HAP-1 (cell line): ENCODE measurements at places on chromosomes 13 and 19.

DNA sequence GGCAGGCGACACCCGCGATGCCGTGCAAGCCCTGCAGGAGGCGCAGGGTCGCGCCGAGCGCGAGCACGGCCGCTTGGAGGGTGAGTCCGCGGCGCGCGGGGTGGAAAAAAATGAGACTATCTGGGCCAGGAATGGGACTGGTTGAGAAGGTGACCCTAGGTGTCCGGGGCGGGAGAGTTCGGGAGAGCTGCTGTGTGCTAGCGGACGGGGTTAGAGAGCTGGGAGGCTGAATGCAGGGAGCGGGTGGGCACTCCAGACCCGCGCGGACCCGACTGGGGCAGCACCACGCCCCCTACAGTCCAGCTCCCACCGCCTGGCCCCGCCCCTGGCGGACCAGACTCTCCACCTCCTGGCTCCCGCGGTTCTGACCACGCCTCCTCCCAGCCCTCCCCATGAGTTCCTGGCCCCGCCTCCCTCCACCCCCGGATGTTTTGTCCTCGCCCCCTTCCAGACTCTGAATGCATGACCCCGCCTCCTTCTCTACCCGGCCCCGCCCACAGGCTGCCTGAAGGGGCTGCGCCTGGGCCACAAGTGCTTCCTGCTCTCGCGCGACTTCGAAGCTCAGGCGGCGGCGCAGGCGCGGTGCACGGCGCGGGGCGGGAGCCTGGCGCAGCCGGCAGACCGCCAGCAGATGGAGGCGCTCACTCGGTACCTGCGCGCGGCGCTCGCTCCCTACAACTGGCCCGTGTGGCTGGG is 1.5 kb downstream of the CLEC11A start:
- DNase-seq = peak; percentile 96

DNA sequence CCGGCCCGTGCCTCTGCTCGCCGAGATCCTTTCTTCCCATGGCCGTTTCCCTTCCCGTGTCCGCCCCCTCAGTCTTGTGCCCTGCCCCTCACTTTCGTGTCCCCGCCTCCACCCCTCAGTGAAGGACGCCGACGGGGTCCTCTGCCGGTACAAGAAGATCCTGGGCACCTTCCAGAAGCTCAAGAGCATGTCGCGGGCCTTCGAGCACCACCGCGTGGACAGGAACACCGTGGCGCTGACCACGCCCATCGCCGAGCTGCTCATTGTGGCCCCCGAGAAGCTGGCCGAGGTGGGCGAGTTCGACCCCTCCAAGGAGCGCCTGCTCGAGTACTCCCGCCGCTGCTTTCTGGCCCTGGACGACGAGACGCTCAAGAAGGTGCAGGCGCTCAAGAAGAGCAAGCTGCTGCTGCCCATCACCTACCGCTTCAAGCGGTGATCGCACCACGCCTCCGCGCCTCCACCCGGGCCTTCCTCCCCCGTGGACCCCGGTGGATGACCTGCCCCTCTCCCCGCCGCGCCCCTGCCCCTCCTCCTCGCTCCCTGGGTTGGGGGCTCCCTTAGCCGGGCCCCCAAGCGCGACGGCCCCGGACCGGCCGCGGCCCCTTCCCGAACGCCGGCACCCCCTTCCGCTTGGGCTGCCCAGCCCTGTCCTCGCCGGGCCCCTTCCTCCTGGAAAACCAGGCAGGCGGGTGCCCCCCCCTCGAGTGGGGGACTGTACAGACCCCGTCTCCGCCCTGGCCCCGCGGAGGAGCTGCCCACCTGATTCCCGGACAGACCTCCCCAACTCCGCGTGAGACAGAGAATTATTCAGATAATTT is 2.3 kb upstream of the U2AF2 start:
- no peak for DNase-seq

DNA sequence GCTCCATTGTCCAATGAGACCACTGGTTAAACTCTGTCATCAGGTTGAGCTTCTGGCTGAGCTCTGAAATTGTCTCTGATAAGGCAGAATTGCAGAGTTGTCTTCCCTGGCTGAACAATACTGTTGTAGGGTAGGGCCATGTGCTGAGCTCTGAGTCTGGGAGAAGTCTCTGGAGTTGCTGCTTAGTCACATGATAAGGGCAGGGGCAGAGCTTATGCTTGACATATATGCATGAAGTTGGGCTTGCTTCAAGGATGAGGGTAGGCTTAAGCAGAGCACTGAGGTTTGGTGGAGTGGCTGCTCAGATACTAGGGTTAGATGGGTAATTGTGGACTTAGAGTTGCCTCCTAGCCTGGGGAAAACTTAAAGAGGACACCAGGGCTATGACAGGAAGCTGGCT is 946.3 kb upstream of the MIR17HG start:
- DNase-seq = no peak

GRCh38 chr19:14440049-14440448 is 6.9 kb downstream of the PKN1 start:
- DNase-seq = no peak

GRCh38 chr19:48836089-48837017 is at the start of gene HSD17B14:
Gene HSD17B14, minus strand, starts transcription at chr19:48836491. Its CDS starts 80 bp downstream, at chr19:48836411.
- DNase-seq = peak; percentile 57

DNA sequence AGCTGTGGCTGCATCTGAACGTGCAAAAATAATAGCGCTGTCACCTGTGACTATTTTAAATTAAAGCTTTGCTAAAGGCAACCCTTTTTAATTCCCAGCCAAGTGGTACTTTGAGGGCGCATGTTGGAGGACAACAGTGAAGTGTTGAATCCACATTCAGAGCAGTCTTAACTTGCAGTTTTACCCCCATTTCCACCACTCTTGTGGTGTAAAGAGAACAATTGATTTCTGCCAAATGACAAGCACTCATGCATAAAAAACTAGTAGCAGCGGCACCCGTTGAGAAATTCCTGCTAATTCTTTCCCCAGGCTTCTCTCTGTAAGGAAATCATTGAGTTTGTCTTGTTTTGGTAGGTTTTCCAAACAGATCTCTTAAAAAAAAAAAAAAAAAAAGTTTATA is 1033.3 kb downstream of the EFNB2 start:
- no peak for DNase-seq

DNA sequence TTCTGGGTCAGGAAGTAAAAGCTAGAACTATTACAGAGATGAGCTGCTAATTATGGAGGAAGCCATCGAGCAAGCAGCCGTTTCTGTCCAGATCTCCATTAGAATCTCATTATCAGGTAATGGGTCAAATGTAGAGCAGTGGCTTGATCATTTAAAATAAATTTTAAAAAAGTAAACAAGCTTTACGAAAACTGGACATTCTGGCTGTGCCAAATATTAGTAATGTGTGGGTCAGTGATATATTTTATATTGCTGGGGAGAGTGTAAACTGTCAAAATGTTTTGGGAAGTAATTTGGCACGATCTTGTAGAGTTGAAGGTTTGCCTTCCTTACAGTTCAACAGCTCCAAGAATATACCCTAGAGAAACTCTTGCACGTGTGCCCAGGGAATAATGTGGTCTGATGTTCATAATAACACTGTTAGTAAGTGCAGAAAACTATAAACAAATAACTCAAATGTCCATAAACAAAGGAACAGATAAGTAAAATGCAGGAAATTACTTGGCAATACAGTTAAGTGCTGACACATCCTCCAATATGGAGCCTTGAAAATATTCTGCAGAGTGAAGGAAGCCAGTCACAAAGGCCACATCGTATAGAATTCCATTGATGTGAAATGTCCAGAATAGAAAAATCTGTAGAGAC is 127.2 kb upstream of the UBL3 start:
- no peak for DNase-seq

DNA sequence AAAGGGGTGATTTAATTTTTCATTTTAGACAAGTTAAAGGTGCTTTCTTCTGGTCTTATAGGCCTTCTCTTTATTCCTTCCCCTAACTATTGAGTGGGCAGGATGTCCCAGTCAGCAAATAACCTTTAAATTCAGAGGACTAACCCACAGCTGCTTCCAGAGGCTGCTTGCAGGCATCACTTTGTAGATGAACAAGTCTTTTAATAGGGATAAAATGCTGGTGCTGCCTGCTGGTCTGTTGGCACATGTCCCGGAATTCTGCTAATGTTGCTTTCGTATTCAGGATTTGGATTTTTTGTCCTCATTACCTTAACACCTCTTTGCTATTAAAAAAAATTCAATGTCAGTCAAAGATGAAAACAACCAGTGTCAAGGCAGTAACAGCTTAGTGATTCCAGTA is 132.7 kb upstream of the KL start:
- DNase-seq = peak; percentile 83

DNA sequence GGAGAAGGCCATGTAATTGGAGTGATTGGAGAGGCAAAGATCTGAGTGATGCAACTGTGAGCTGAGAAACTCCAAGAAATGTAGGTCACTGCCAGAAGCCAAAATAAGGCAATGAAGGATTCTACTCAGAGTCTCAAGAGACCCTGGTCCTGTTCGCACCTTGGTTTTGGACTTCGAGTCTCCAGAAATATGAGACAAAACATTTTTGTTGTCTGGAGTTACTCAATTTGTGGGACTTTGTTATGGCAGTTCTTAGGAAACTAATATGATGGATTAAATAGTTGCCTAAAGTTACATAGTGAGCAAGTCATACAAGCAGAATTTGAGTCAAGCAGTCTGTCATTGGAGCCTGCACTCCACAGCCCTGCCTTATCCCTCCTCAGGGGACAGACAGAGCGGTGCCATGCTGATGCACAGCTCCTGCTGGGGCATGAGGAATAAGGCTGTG is 104.2 kb downstream of the ITGBL1 start:
- DNase-seq = no peak

DNA sequence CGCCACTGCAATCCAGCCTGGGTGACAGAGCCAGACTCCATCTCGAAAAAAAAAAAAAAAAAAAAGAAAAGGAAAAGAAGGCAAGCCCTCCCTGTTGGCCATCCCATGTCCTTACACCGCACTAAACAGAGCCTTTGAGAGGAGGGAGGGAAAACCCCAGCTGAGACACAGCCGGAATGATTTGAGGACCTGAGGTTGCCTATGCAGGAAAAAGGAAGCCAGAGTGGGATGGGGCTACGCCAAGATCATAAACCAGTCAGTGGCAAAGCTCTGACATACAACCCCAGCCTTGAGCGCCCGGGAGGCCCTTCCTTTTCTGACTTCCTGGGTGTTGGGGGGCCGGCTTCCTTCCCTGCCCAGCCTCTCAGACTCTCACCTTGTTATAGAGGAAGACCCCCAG is 12.5 kb upstream of the CHERP start:
- no peak for DNase-seq

DNA sequence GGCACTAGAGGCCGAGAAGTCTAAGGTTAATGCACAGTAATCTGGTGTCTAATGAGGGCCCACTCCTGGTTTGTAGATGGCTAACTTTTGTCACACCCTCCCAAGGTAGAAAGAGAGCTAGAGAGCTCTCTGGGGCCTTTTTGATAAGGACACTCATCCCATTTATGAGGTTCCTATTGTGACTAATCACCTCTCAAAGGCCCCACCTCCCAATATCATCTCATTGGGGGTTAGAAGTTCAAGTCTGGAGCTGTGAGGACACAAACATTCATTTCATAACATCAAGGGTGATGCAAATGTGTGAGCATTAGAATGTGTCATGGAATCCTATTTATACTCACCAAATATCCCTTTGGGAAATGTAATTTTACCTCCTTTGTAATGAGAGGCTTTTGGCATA is 79.2 kb upstream of the SLC10A2 start:
- no peak for DNase-seq

GRCh38 chr13:57918086-57918485 is 286.5 kb downstream of the PCDH17 start:
- no peak for DNase-seq

- peak; percentile 82 for DNase-seq
Observed at GRCh38 chr19:49590971-49591730, at the start of gene PRR12. Gene PRR12, plus strand, starts transcription at chr19:49591182. Its CDS starts 473 bp downstream, at chr19:49591655.

- peak; percentile 80 for DNase-seq
Observed at GRCh38 chr19:55165952-55166529, 372 bp downstream of the DNAAF3 start.

DNA sequence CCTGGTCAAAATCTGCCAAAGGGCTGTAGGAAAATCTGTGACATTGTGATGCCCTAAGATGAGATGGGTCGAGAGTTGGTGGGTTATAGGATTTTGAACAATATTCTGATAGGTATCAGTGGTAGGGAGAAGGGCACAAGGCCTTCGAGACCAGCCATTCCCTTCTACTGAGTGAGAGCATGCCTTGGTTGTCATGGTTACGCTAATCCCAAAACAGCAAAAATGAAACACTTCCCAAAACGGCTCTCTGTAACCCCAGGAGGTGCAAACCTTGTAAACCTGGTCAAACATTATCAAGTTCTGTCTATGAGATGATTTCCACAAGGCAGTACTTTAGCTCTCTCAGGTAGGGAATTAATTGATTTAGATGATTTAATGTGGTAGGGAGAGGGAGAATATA is 158.7 kb upstream of the RNF113B start:
- DNase-seq = peak; percentile 31

GRCh38 chr19:5913739-5914357 is at the start of gene CAPS:
Gene CAPS, plus strand, starts transcription at chr19:5914254. Its CDS starts 153 bp downstream, at chr19:5914407.
- DNase-seq = no peak

- no peak for DNase-seq
Observed at GRCh38 chr13:26497968-26498511, 59.4 kb upstream of the WASF3 start.

GRCh38 chr13:42393573-42394360 is 121.8 kb downstream of the AKAP11 start:
- no peak for DNase-seq

DNA sequence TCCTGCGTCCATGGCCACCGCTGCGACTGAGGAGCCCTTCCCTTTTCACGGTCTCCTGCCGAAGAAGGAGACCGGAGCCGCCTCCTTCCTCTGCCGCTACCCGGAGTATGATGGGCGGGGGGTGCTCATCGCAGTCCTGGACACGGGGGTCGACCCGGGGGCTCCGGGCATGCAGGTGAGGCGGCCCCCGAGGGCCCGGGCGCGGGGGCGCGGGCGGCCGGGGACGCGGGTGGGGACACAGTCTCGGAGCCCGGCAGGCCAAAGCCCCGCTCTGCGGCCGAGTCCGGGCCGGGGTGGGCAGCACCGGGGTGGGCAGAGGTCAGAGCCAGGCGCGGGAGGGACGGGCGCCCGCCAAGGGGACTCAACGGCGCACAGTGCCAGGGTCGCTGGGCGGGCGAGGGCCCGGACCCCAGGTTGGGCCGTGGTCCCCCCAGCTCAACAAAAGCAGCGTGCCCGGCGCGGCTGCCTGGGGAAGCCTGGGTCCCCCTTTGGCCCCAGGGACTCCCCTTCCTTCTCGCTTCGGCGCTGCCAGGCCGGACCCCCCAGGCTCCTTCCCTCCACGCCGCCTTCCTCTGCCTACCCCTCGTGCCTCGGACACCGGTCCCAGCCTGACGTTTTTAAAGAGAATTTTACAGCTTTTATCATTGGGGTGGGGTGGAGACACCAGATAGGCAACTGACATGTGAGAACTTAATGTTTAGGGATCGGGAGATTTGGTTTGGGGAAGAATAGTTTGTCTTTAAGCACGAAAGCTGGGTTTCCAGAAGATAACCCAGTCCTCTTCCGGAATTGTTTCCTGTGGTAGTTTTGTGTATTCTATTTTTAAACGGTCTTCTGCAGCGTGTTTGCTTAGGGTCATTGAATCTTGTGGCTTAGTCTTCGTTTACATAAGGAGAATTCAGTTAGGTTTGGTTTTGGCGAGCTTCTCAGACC is 509 bp downstream of the TPP2 start:
- peak; percentile 35 for DNase-seq

DNA sequence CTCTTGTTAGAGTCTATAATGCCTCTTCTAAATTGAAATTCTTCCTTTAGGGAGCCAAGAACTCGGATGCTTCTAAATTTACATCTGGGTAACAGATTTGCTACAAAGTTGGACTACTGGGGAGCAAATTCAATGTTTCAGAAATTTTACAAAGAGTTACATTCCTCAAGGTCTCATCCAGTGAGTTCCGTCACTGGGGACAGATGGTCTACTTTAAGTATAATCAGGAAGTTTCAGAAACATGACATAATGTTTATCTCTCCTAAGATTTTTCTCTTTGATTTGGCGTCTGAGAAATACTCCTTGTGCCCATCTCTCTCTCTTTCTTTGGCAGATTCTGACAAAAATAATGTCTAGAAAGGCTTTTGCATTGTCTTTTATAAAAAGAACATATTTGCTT is 81.5 kb upstream of the MBNL2 start:
- no peak for DNase-seq
